GM12864 (cell line): ENCODE measurements at places on chromosomes 7 and 10.

DNA sequence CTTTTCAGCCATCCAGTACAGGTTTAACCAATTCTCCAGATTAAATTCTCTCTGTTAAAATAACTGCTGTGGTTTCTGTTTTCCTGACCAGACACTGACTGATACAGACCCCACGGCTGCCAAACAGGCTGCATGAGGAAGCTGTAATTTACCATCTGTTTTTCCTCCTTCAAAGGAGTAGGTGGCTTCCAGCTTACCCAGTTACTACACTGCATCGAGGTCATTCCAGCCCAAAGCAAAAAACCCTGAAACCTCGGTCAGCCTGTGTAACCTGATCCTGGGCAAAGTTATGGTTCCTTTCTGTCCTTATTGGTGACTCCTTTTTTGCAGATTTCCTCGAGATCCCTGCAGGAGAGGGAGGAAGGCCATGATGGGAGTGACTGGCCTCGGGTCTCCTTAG, 27.9 kb upstream of the LOXL4 start:
- DNase-seq: no peak

DNA sequence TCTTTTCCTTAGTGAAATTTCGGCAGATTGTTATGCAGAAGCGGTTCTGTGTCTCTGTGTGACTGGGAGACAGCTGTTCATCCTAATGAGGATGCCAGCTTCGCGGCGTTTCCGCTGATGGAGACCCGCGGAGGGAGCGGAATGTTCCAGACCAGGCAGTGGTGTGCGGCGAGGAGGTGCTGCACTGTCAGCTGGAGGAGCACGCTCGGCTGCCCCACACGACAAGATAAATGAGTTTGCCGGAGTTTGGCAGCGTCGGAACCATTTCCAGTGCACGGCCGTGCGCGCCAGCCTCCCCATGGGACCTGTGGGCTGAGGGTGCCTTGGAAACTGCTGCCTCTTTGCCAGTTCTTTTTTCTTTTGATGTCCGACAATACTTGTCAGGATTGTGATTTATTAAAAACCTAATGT, 64.6 kb downstream of the WDR37 start:
- no peak for DNase-seq

DNA sequence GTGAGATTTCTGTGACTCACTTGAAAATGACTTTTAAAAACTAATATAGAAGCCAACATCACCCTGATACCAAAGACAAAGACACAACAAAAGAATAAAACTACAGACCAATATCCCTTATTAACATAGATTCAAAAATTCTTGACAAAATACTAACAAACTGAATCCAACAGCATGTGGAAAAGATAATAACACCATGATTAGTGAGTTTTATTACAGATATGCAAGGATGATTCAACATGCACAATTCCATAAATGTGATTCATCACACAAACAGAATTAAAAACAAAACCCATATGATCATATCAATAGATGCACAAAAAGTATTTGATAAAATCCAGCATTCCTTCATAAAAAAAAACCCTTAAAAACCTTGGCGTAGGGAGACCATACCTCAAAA, 6.5 kb downstream of the MGAM start:
- DNase-seq: no peak

DNA sequence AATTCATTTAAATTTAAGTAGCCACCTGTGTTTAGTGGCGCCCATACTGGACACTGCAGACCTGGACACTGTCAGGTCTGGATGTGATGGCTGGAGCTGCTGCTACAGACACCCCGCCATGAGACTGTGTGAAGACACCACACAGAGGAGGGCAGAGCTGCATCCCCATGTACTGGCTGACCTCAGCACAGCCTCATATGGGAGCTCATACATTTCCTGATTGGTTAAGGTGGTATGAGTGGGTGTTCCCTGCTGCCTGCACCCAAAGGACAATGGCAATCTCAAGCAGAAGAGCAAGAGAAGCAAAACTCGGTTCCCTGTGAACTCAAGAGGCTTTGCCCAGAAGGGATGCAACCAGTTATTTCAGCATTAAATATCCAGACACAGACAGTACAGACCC, 60.0 kb downstream of the DLG5 start:
- DNase-seq: no peak

- DNase-seq: no peak
Measured at GRCh38 chr7:35518767-35519166, 176.2 kb downstream of the HERPUD2 start.

DNA sequence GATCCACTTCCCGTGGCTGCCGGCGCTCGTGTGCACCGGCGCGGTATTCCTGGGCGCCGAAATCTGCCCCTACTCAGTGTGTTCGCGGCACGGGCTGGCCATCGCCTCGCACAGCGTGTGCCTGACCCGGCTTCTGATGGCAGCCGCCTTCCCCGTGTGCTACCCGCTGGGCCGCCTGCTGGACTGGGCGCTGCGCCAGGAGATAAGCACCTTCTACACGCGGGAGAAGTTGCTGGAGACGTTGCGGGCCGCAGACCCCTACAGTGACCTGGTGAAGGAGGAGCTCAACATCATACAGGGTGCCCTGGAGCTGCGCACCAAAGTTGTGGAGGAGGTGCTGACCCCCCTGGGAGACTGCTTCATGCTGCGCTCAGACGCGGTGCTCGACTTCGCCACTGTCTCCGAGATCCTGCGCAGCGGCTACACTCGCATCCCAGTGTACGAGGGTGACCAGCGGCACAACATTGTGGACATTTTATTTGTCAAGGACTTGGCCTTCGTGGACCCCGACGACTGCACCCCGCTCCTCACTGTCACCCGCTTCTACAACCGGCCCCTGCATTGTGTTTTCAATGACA, 1.3 kb downstream of the CNNM1 start:
- no peak for DNase-seq

GRCh38 chr10:52729271-52730104, 43.1 kb downstream of the MBL2 start:
- DNase-seq: no peak

GRCh38 chr10:5805711-5806110, 7.5 kb downstream of the GDI2 start:
- no peak for DNase-seq

GRCh38 chr10:87723500-87723899, 63.8 kb downstream of the PAPSS2 start:
- DNase-seq: no peak
